Fibroblast of skin of left quadriceps (primary cell): ENCODE measurements at places on chromosomes 5 and 9.

- DNase-seq, result no peak
Measured at GRCh38 chr9:129762985-129763926, 10.4 kb upstream of the PTGES start.

DNA sequence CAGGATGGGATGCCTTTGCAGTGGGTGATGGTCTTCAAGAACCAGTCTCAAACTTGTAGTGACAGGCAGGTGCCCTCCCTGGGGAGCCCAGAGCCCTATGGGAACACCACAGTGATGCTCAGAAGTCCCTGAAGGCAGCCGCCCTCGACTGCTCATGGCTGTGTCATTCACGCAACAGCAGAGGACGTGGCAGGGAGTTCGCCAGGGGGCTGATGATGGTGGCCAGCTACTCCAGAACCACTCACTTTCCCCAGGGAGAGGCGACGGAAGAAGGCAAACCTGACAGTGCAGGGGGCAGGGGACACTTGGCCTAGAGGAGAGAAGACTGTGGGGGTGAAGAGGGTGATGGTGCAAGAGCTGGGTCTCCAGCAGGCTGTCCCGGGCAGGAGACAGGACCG lies 4.0 kb downstream of the IL13 start:
- no peak for DNase-seq

- no peak for DNase-seq
Measured at GRCh38 chr9:70753311-70753710, 338.9 kb upstream of the KLF9 start.

GRCh38 chr5:135484674-135485086 lies 32.5 kb upstream of the TIFAB start:
- no peak for DNase-seq

GRCh38 chr9:2117527-2117926 lies 102.4 kb downstream of the SMARCA2 start:
- no peak for DNase-seq

- no peak for DNase-seq
Measured at GRCh38 chr5:67238191-67238590, 41.6 kb upstream of the CD180 start.

GRCh38 chr5:88952996-88953643 lies 70.1 kb upstream of the MEF2C start:
- no peak for DNase-seq

DNA sequence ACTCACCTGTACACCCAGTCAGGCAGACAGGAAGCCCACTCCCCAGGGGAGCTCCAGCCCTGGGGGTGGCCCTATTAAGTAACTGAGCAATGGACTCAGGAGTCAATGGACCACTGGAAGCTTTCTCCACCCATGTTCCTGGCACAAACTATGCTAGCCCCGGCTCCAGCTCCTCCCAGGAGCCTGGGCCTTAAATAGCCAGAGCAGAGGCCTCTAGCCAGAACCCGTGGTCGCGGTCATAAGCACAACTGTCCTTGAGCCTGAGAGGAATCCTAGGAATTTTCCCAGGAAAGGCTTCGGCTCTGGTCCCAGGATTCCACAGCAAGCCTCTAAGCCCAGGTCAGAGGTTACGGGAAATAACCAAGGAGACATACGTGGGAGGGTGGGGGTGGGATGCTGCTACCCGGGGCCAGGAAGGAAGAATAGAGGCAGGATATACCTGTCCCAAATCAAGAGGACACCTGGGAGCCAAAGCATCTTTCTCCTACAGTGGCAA lies 5.5 kb downstream of the SEPTIN8 start:
- DNase-seq, result no peak

DNA sequence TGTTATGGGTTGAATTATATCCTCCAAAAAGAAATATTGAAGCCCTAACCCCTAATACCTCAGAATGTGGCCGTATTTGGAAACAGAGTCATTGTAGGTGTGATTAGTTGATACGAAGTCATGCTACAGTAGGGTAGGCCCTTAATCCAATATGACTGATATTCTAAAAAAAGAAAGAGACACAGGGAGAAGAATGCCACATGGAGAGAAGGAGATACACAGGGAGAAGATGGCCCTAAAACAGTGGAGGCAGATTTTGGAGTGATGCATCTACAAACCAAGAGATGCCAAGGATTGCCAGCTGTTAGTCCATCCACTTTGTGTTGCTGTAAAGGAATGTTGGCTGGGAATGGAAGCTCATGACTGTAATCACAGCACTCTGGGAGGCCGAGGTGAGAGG lies 21.3 kb downstream of the ARRDC3 start:
- no peak for DNase-seq

DNA sequence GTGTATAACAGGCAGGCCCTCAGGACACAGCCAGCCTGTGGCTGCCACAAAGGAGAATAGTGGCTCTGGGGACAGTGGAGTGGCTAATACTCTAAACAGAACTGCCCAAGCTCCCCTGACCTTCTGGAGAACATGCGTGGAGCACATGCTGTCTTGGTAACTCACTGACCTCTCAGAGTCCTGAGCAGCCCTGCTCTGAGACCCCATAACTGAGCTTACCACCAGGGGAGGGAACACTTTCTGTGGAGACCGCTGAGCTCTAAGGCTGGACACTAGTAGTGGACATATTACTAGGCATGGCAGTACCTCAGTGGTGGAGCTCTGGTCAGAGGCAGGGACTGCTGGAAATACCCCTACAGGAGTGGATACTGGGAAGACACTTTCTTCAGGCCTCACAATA lies 60.2 kb upstream of the SPTLC1 start:
- no peak for DNase-seq

GRCh38 chr5:67028371-67028770 lies 168.2 kb downstream of the CD180 start:
- no peak for DNase-seq

DNA sequence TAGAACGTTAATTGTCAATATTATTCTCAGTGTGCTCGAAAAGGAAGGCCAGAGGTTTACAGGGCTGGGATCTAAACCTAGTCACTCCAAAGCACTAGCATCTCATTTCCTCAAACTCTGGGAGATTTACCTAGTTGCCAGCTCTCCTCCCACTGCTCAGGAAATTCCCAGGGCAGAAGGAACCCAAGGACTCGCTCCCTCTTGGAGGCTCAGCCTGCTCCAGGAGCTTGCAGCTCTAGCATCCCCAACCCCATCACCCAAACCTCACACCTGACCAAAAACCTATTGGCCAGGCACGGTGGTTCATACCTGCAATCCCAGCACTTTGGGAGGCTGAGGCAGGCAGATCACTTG lies 26.0 kb downstream of the SERINC5 start:
- DNase-seq, result no peak

DNA sequence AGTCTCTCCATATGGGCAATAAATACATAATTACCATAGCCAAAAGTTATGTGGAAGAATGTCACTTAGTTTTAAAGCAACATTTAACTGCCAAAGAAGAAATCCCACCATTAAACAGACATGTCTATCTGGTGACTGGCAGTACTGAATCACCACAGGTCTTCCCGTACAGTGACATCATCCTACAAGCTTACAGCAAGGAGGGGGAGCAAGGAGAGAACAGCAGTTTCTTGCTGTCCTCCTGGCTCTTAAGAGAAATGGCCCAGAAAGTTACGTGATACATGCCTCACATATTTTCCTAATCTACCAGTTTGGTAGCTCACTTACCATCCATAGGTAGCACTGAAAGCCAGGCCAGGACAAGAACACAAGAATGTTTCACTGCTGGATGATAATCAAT lies 671.0 kb downstream of the DMRTA1 start:
- DNase-seq, result peak; percentile 62

- DNase-seq, result no peak
Measured at GRCh38 chr5:171659896-171660295, 125.7 kb upstream of the SMIM23 start.

GRCh38 chr5:78760366-78760765 lies 111.8 kb upstream of the LHFPL2 start:
- no peak for DNase-seq

GRCh38 chr9:117411547-117411946 lies 3.3 kb downstream of the ASTN2 start:
- DNase-seq, result no peak

GRCh38 chr9:87855061-87855460 lies 27.6 kb upstream of the SPATA31E1 start:
- no peak for DNase-seq

DNA sequence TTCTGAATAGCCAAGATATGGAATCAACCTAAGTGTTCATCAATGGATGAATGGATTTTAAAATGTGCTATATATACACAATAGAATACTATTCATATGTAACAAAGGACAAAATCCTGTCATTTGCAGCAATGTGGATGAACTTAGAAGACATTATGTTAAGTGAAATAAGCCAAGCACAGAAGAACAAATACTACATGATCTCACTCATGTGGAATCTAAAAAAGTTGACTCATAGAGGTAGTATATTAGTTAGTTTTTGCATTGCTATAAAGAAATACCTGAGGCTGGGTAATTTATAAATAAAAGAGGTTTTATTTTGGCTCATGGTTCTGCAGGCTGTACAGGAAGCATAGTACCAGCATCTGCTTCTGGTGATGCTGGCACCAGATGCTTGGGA lies 8.1 kb downstream of the CATSPER3 start:
- no peak for DNase-seq

DNA sequence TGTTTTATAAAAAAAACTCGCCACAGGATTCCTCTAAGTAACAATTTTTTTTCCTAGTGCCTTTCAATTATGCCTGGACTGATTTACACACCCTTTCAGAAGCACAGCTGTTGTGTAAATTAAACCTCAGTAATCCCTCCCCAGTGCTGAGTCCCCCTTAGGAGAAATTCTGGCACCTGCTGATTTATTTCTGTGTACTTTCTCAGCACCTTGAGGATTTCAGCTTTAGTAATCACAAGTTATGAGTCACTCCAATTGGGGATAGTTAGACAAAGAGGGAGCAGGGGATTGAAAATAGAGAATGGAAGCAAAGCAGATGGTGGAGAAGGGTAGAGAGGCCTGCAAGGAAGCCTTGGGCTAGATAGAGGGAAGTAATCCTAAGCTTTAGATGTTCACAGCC lies 171.7 kb downstream of the TTLL11 start:
- no peak for DNase-seq

- peak; percentile 72 for DNase-seq
Measured at GRCh38 chr9:13721481-13722235, 442.2 kb upstream of the MPDZ start.

DNA sequence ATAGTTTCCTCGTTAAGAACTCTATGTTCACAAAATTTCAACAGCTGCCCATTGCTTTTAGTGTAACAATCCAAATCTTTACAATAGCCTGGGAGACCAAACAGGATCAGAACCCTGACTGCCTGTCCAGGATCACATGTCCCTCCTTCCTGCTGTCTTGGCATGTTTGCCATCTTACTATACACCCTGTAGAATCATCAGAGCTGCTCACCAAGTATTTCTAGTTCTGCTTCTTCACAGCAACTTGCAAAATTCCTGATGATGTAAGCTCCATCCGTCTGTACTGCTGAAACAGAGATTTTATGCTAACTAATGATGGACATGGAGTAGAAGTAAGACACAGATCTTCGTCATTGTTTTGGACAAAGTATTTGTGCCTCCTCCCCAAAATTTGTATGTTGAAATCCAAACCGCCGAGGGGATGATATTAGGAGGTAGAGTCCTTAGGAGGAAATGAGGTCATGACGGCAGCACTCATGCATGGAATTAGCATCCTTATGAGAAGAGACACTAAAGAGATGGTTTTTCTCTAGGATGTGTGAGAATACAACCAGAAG lies 464.9 kb upstream of the BRINP1 start:
- no peak for DNase-seq

DNA sequence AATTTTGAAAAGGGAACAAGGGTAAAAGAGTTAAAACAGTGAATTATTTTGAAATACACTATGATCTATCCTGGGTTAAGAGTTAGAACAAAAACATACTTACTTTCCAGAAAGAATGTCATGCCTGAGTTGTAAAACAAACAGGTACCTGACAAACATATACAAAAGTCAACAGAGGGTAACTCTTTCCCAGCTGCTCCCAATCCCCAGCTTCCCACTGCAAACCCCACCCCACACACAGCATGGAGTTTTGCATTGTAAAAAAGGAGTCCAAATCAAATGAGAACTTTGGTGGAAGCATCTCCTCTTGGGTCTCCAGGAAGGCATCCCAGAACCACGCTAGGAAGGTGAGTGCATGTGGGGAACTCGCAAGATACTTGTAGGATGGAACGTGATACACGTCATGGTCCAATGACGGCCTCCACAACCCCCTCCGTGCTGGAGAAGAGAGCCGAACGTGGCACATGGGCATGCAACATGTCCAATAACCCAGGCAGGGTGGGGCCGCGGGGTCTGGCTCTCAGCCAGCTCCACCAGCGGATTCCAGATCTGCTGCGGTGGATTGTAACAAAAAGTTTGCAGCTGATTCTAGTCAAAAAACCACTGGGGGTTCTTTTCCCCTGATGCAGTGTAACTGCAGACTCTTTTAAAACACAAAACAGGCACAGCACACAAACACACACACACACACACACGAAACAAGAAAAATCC lies 55.8 kb downstream of the EPB41L4B start:
- DNase-seq, result no peak

- no peak for DNase-seq
Measured at GRCh38 chr9:137697832-137698231, 79.0 kb downstream of the EHMT1 start.

GRCh38 chr9:14232111-14232510 lies 81.8 kb downstream of the NFIB start:
- no peak for DNase-seq

DNA sequence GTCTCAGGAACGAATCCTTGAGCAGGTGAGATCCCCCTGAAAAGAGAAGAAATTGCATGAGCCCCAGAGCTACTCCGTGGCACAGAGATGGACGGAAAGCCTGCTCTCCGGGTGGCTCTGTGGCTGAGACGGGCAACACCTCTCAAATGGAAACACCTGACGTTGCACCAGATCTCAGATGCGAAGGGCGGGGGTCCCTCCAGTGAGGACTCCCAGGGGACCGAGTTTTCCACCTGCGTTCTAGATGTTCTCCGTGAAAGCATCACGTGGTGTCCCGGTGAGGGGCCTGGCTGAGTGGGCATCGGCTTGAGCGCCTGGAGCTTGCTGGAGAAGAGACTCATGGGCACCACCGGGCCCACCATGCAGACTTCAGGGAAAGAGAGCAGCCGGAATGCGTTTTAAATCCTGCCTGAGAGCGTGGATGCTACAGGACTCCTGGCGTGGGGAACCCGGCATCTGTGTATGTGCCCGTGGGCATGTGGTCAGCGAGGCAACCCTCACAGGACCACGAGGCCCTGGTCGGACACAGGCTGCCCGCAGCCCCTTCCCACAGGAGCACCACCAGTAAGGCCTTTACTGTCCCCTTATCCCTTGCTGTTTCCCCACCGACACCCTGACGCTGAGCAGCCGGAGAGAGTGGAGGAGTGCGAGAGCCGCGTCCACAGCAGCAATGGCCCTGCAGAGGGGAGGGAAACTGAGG lies 378.4 kb upstream of the IRX4 start:
- DNase-seq, result no peak

GRCh38 chr5:72172786-72173185 lies 65.5 kb downstream of the MAP1B start:
- no peak for DNase-seq

DNA sequence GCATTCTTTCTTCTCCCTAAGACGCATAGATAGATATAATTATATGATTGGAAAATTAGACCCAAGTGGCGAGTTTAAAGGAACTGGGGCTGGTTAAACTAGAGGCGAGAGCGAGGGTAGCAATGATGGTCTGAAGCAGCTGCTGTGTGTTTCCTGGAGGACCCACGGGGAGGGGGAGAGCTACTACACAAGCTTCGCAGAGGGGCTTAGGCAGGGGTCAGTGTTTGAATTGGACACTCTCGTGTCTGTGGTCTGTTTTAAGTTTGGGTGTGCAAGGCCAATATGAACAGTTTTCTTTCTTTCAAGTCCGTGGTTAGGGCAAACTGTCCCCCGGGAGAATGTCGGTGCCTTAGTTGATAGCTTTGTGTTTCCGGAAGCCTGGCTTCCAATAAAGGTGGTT lies 43.1 kb downstream of the PDZD2 start:
- DNase-seq, result no peak
